Upper lobe of right lung (tissue), 1 donor: ENCODE measurements at places on chromosomes 16 and 17. TPM values are rescaled to one million over a fixed set of nuclear protein-coding genes. Genes with fewer than 3 reads are reported as not detected.
A peak's percentile ranks its signal among the peaks of the same experiment; 100 is the strongest.

- H3K4me3 ChIP-seq, result no peak overlapping the region
- H3K36me3 ChIP-seq, result no peaks in the 10 kb centered on the region
- DNase-seq, result no peak
- H3K27ac ChIP-seq, result no peak overlapping the region
Observed at GRCh38 chr16:57343221-57343620, 15.4 kb upstream of the CCL22 start.

Gene SDK2
- 2.3 TPM for total RNA-seq

DNA sequence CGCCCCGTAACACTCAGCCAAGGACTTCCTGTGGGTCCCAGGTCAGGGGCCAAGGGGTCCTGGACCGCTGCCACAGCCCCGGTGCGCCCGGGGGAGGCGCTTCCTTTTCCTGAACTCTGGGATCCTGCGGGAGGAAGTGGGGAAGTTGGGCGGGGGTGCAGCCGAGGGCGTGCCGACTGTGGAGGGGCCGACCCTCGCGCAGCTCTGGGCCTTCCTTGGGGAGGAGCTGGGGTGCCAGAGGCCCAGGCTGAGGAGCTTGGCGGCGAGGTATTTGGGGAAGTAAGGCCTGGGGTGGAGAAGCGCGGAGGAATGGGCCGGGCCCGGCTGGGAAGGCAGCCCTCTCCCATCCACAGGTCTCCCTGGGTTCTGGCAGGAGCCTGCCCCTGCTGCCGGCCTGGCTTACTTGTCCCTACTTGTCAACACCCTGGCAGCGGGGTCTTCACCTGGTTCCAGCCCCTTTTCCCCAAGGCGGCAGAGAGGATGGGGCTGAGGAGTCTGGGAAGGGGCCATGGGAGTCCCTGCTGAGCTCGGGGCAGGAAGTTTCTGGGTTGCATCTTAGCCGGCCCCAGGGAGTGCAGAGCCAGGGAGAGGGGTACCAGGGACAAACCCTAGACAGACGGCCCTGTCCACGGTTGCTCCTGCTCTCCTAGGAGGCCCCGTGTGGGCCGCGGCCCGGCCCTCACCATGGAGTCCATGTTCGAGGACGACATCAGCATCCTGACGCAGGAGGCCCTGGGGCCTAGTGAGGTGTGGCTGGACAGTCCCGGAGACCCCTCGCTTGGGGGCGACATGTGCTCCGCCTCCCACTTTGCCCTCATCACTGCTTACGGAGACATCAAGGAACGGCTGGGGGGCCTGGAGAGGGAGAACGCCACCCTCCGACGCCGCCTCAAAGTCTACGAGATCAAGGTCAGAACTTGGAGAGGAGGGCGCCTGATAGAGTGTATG lies 1.7 kb downstream of the TBKBP1 start:
- peaks cover 7% of the 10 kb centered on the region for H3K36me3 ChIP-seq
- DNase-seq, result peak; percentile 80
- H3K4me3 ChIP-seq, result peak overlapping the region; percentile 70
- H3K27ac ChIP-seq, result peak overlapping the region; percentile 86

DNA sequence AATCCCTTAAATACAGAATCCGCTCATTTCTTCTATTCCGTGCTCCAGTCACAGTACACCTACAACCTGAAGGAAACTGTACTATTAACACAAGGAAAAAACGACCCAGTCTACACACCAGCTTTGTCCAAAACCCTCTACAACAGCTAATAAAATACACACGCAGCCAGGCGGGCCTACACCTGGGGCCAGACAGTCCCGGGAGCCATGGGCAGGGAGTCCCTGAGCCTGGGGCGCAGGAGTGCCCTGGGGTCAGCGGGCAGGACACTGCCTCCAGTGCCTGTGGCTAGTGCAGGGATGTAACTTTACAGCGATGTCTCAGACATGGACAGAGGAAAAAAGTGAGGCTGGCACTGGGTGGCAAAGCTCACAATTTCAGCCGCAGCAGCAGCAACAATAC lies 28.5 kb downstream of the GNPTG start:
- DNase-seq, result no peak
- peaks cover 11% of the 10 kb centered on the region for H3K4me1 ChIP-seq
- H3K27me3 ChIP-seq, result no peaks in the 10 kb centered on the region

Gene SPHK1
- total RNA-seq, result 8.5 TPM

GRCh38 chr16:27432558-27432957 lies 30.6 kb downstream of the IL21R start:
- DNase-seq, result no peak
- H3K27me3 ChIP-seq, result no peaks in the 10 kb centered on the region
- no peak overlapping the region for H3K4me3 ChIP-seq
- H3K36me3 ChIP-seq, result no peaks in the 10 kb centered on the region

Gene RNF157
- 3.8 TPM for total RNA-seq

DNA sequence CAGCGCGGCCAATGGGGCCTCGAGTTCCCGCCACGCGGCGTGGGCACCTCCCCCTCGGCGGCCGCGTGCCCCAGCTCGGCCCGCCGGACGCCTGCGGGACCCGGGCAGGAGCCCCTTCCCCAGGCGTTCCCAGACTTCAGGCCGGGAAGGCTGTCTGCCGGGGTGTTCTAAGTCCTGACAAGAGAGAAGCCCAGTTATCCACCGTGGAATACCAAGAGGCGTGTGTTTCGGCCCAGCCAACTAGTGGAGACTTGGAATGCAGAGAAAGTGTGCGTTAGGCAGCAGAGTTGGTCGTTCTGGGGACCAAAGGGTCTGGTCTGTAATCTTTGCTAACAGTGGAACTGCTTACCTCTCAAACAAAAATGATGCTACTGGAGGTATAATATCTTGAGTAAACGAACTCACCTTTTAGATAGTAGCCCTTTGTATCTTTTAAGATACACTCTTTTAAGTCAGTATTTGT lies 251 bp upstream of the HSF5 start:
- H3K36me3 ChIP-seq, result peaks cover 50% of the 10 kb centered on the region
- DNase-seq, result no peak
- no peaks in the 10 kb centered on the region for H3K27me3 ChIP-seq
- H3K4me1 ChIP-seq, result no peaks in the 10 kb centered on the region

Gene CSH2
- total RNA-seq, result not detected

DNA sequence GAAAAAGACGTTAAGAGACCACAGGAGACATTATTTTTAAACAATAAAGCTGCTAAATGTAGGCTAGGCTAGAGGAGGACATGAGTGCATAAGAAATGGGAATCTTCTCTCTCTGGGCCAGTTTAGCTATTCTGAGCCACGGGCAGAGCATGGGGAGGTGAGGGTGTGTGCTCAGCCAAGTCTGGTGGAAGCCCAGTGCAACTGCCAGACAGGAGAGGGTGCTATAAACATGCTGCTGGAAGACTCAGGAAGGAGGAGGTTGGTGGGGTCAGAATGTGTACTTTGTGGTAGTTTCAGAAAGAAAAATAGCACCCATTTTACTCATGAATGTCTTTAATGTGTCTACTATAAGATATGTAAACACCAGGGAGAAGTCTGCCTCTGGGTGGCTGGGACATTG lies 5.9 kb upstream of the SDK2 start:
- no peak overlapping the region for H3K27ac ChIP-seq
- H3K27me3 ChIP-seq, result peaks cover 34% of the 10 kb centered on the region
- no peaks in the 10 kb centered on the region for H3K36me3 ChIP-seq
- peaks cover 4% of the 10 kb centered on the region for H3K4me1 ChIP-seq
- no peak for DNase-seq

Gene SLC47A1
- 13.4 TPM for total RNA-seq

GRCh38 chr17:67360880-67361279 lies 5.5 kb downstream of the PSMD12 start:
- H3K4me1 ChIP-seq, result peaks cover 49% of the 10 kb centered on the region
- DNase-seq, result no peak
- H3K4me3 ChIP-seq, result no peak overlapping the region
- no peak overlapping the region for H3K27ac ChIP-seq

- H3K4me3 ChIP-seq, result no peak overlapping the region
- no peaks in the 10 kb centered on the region for H3K4me1 ChIP-seq
- H3K36me3 ChIP-seq, result no peaks in the 10 kb centered on the region
- H3K27ac ChIP-seq, result no peak overlapping the region
- H3K27me3 ChIP-seq, result no peaks in the 10 kb centered on the region
- no peak for DNase-seq
Observed at GRCh38 chr16:61579195-61579594, 457.0 kb downstream of the CDH8 start.

DNA sequence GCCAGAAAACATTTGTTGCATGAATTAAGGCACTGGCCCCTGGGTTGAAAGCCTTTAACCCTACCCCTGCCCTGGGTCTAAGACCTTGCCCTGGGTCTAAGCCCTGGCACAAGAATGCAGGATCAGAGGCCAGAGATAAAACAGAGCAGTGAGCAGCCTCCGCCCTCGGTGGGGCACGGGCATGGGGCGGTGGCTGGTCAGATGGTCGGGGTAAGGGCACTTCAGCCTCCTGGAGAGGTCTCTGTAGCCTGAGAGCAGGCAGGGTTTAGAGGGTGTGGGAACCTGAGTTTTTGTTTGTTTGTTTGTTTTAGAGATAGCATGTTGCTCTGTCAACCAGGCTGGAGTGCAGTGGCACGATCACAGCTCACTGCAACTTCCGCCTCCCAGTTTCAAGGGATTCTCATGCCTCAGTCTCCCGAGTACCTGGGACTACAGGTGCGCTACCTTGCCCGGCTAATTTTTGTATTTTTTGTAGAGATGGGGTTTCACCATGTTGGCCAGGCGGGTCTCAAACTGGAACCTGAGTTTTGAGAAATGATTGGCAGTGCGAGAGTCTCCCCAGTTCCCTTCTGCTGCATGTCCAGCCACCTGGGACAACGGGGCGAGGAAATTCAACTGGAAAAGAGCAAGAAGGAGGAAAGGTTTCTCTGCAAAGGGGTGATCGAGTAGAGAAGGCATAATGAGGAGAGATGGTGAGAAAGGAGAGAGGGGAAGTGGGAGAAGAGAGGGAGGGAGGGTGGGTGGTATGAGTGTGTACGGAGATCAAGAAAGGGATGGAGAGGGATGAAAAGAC lies 27.7 kb downstream of the TNS4 start:
- peaks cover 5% of the 10 kb centered on the region for H3K4me1 ChIP-seq
- no peak overlapping the region for H3K4me3 ChIP-seq
- H3K36me3 ChIP-seq, result no peaks in the 10 kb centered on the region
- H3K27me3 ChIP-seq, result no peaks in the 10 kb centered on the region
- H3K27ac ChIP-seq, result no peak overlapping the region
- DNase-seq, result no peak

DNA sequence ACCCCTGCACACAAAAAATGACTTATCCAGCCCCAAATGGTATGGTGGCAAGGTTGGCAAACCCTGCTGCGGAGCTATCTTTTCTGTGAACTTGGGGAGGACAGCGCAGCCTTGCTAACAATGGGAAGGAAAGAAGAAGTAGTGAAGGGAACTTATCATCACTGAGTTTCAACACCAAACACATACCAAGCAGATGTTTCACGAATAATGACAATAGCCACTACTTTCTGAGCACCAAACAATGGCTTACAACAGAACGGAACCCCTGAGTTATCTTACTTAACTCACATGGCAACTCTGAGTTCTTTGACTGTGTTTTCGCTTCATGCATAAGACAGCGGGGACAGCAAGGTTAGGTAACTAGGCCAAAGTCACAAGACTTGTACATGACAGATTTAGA lies 148.9 kb downstream of the XYLT1 start:
- no peak overlapping the region for H3K4me3 ChIP-seq
- no peaks in the 10 kb centered on the region for H3K4me1 ChIP-seq
- H3K27me3 ChIP-seq, result no peaks in the 10 kb centered on the region
- no peak for DNase-seq
- no peaks in the 10 kb centered on the region for H3K36me3 ChIP-seq

- peaks cover 17% of the 10 kb centered on the region for H3K27me3 ChIP-seq
- H3K4me1 ChIP-seq, result peaks cover 6% of the 10 kb centered on the region
- no peaks in the 10 kb centered on the region for H3K36me3 ChIP-seq
- H3K27ac ChIP-seq, result peak overlapping the region; percentile 73
- no peak for DNase-seq
Observed at GRCh38 chr17:42759982-42760651, 910 bp upstream of the RAMP2 start.

DNA sequence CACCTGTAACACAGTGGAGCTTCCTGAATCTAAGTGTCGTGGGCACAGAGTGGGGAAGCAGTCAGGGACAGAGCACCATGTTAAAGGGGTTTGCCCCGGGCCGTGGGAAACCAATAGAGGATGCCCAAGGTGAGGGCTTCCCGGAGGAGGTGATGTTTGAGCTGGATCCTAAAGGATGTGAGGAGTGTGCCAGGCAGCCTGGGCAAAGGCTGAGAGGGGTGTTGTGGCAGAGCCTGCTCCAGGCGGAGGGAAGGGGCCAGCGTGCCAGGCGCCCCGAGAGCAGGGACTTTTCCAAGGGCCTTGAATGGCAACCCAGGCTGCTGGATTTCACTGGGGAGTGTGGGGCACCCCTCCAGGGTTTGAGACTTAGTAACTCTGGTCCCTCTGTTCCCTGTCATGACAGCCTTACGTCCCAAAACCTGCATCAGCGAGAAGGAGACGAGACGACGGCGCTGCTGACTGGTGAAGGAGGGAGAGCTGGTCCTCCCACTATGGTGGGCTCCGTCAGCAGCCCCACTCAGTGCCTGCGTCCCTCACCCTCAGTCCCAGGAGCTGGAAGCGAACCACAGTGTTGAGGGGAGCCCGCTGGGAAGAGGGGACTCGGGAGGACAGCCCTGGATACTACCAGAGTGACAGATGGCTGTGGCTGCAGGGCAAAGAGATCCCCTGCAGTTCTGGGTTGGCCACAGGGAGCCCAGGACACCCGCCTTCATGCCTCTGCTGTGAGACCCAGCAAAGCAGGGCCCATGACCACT lies 228.4 kb downstream of the KATNIP start:
- H3K4me3 ChIP-seq, result no peak overlapping the region
- H3K4me1 ChIP-seq, result no peaks in the 10 kb centered on the region
- DNase-seq, result no peak
- H3K27ac ChIP-seq, result no peak overlapping the region

DNA sequence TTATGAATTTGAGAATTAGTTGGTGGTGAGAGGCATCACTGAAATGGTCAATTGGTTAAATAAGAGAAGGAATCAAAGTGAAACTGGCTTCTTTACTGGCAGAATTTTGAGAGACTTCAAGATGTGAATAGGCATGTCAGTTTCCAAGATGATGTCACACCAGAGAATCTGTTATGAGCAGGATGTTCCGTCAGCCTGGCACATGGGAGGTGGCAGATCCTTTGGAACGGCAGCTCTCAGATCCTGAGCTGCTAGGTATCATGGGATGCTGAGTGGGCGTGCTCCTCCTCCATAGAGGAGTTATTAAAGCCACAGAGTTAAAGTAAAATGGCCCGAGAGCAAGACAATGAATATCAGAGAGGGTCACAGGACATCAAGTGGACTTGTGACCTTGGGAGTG lies 444.3 kb upstream of the HSBP1 start:
- no peak overlapping the region for H3K27ac ChIP-seq
- no peak for DNase-seq
- no peaks in the 10 kb centered on the region for H3K4me1 ChIP-seq
- no peak overlapping the region for H3K4me3 ChIP-seq

GRCh38 chr17:9766970-9767369 lies 24.4 kb downstream of the DHRS7C start:
- no peak overlapping the region for H3K27ac ChIP-seq
- no peaks in the 10 kb centered on the region for H3K27me3 ChIP-seq
- no peaks in the 10 kb centered on the region for H3K36me3 ChIP-seq
- H3K4me1 ChIP-seq, result no peaks in the 10 kb centered on the region

GRCh38 chr17:31580706-31581490 lies 189.4 kb downstream of the RAB11FIP4 start:
- H3K4me3 ChIP-seq, result peak overlapping the region; percentile 4
- peaks cover 39% of the 10 kb centered on the region for H3K4me1 ChIP-seq
